Tibial artery (tissue), 4 donors: ENCODE measurements at places on chromosomes 11 and 22.

DNA sequence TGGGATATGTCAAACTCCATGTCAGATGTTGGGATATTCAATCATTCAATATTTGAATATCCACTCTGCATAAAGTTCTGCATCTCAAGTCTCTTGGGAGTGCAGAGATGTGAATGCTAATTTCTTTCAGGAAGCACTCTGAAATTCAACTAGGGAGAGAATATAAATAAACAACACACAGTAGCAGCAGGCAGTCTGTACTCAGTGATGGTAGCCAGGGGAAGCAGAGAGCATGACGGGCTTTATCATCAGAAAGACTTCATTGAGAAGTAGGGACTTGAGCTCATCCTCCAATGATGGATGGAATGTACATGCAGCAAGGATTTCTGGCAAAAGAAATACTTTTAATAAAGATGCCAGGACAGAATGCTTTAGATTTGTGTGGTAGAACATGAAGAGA lies 9.8 kb upstream of the TEAD1 start:
- no peak for DNase-seq

- DNase-seq: peak; percentile 41
These were observed 697 bp downstream of the LGALS1 start for GRCh38 chr22:37675930-37676735.

GRCh38 chr22:32097018-32097417 lies 54.0 kb downstream of the SLC5A1 start:
- no peak for DNase-seq

- DNase-seq: no peak
These were observed 171.8 kb downstream of the DSCAML1 start for GRCh38 chr11:117625237-117625636.

GRCh38 chr22:37260901-37261336 lies 16.9 kb upstream of the RAC2 start:
- no peak for DNase-seq

- DNase-seq: no peak
These were observed 68.2 kb downstream of the SYT13 start for GRCh38 chr11:45217991-45218390.

GRCh38 chr11:113077379-113077778 lies 116.2 kb downstream of the NCAM1 start:
- DNase-seq: no peak

- no peak for DNase-seq
These were observed 7.9 kb upstream of the MACROD1 start for GRCh38 chr11:64173616-64174355.

DNA sequence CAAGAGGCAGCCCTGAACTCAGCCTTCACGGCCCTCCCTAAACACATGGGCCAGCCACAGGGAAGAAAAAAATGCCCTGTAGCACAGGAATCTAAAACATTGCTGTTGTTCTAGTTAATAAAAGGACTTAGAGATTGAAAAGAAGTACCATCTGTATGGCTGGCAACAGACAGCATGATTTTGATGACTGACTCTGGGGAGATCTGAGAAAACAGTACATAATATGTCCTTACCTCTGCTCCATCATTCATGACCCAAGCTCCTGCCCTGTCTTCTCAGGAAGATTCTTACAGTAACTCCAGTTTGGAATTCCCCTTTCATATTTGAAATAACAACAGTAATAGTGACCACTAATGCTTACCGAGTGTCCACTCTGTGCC lies 244.2 kb downstream of the ETS1 start:
- DNase-seq: no peak

- DNase-seq: no peak
These were observed 50.5 kb downstream of the SMCO4 start for GRCh38 chr11:93492464-93493251.

DNA sequence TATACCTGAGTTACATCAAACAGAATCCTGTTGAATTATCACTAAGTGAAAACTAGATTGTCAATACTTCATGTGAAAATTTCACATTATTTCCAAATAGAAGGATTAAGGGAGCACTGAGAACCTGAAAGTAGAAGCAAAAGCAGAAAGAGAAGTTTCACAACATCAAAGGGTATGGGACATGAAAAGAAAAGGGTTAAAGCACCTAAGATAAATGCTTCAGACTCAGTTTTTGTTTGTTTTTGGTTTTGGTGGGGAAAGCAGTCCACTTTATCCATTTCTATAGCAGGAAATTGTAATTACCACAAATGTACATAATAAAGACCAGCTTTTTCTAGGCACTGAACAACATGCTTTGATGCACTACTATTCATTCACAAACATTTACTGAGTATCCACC lies 1069.7 kb upstream of the CCDC90B start:
- no peak for DNase-seq

DNA sequence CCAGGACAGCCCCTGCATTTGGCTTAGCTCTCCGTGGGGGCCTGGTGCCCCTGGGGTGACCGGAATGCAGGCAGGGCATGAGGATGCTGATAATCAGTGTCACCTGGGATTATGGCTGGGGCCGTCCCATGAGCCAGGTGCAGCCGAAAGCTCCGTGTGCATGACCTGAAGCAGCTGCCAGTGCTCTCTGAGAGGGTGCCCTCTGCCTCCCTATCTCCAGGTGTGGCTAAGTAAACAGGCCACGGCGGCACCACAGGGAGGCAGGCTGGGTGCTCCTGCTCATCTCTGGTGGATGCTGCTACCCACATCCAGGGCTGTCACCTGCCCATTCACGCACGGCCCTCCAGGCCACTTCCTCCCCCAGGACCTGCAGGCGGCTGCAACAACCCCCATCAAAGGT lies 29.8 kb downstream of the DUSP8 start:
- DNase-seq: no peak
